ENCODE measurements at places on chromosomes 1 and 21.

DNA sequence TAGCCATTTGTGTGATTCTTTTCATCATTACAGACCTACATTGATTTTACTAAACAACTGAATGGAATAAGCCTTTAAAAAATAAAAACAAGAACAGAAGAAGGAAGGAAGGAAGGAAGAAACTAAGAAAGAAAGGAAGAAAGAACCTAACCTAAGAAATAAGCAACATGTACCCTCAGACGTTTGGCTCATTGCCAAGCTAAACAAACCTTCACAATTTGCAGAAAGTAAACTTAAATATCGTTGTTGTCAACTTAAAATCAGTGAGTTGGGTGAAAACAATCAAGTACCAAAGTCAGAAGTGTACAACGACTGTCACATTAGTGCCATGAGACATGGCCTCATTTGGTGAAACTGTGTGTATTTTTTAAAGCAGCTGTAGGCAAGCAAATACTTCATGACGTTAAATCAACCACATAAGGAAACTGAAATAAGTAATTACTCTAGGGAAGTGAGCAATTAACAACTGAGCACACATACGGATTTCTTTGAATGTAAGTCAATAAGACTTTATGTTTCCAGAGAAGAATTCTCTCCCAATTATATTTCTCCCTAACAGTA lies 313.1 kb upstream of the TMPRSS15 start:
- DNase-seq: no peak

DNA sequence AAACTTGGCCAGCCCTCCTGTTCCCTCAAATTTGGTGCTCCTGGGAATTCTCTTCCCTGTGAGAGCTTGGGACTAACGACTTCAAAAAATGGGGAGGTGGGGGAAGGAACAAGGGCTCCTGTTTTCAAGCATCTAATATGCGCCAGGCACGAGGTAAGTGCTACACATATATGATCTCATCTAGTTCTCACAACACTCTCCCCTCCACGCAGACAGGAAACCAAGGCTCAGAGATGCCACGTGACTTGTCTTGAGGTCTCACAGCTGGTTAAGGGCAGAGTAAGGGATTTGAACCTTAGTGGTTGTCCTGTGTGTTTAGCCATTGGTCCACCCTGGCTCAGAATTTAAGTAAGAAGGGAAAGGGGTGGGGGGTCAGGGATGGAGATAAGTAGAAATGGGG lies 125.9 kb downstream of the DMRTB1 start:
- DNase-seq: peak; percentile 90

DNA sequence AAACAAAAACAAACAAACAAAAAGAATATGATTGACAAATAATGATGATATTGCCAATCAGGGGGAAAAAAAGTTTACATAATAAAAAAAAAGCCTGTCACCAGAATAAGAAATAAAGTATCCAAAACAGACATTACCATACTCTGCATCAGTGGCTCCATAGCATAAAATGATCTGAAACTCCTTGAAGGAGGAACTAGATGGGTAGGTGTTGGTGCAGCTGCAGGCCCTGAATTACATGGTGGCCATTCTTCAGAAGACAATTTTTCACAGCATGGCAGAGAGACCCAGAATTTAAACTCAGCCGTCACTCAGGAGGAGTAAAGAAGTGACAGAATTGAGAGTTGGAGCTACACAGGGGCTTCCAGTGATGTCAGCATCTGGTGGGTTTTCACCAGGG lies 60.2 kb downstream of the GLUL start:
- DNase-seq: no peak

DNA sequence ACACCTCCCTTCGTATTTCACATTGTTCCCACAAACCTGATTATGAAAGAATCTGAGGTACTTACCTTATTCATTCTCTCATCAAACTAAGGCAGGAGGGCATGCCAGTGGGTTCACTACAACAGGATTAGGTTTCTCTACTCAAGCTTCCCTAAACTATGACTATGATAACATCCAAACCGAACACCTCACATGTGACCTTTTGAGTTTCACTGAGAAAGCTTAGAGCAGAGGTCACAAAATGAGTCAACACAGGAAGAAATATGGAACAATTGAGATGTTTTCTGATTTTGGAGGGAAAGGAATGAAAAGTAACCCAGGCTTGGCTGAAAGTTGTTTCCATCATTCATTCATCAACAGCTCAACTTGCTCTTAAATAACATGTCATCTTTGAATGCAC lies 24.1 kb downstream of the UBR4 start:
- no peak for DNase-seq

DNA sequence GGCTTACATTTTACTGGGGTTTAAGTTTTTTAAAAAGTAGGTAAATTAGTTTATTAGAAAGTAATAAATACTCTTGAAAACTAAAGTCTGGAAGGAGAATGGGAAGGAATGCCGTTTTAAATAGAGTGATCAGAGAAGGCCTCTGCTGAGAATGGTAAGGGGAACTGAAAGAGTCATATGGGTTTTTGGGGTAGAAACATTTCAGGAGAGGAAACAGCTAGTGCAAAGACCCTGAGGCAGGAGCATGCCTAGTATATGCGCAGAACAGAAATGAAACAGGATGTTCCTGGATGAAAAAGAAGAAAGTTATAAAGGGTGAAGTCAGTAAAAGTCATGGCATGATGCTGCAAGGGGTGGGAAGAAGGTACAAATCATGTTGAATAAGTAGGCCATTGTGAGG lies 38.9 kb downstream of the ZC3H11B start:
- DNase-seq: no peak

DNA sequence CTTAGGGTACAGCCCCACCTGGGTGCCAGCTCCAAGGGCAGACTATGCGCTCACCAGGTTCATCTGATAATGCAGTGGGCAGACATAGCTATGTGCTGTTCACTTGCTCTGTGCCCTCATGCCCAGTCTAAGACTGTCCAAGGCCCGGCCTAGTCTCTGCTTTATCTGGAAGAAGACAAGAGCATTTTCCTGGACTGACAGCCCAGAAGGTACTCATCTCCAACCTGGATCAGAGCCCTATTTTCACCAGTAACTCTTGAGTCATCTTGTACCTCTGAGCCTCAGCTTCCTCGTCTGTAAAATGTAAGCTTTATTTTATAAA lies 28.5 kb upstream of the LRRC8C start:
- no peak for DNase-seq

GRCh38 chr1:115668579-115668978 lies 26.8 kb downstream of the VANGL1 start:
- DNase-seq: peak; percentile 27

- DNase-seq: peak; percentile 100
These were observed 23.1 kb upstream of the TNFRSF1B start for GRCh38 chr1:12143631-12144155.

- DNase-seq: peak; percentile 58
These were observed 36.3 kb downstream of the EDN2 start for GRCh38 chr1:41447995-41448770.

DNA sequence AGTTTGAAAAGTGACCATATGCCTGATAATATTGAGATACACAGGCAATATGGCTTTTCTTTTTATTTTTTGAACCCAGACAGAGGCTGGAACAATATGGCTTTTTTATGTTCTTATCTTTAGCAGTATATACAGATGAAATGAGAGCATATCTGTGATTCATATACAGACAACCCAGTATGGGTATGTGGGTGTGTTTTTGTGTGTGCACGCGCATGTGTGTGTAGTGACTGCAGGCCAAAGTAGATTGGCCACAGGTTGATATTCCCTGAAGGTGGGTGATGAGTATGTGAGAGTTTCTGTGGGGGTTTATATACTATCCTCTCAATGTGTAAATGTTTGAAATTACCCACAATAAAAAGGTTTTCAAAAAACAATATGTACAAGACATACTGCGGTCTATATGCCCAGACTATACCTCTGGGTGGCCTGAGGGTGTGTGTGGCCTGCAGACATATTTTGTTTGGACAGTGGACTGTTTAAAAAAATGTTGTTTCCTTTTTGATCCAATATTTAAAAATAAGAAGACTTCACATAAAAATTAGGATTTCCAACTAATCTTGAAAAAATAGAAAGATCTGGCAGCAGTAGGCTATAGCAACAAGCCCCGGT lies 26.3 kb upstream of the TIAM1 start:
- DNase-seq: no peak

DNA sequence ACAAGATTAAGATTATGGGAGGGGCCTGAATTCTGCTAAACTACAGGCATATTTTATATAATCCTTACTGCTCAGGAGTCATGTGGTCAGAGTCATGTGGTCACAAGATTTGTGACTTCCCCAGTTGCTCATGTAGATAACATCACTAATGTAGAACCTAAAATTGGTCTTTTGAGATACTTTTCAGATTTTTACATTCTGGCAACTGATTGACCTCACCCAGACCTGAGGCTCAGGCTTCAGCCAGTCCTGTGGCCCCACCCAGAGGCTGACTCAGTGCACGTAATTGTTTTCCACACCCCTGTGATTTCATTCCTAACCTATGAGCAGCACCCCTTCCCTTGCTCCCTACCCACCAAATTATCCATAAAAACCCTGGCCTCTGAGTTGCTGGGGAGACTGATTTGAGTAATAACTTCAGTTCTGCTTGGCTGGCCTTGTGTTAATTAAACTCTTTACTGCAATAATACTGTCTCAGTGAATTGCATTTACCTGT lies 41.7 kb upstream of the ZNF326 start:
- DNase-seq: peak; percentile 75

DNA sequence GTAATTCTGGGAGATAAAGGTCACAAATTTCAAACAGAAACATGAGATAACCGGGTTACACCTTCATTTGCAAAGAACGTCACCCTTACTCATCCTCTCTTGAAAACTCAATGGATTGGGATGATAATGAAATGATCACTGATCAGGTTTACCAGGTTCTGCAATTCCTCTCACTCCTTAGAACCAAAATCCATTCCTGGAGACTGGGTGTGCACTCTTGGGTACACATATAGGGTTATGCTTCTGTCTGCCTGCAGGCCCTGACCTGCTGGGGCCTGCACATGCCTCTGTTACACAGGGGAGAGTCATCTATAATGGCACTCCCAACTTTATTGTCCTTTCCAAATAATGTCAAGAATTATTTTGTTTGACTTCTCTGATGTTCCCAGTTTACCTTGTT lies 8.3 kb downstream of the SUSD4 start:
- DNase-seq: no peak

GRCh38 chr1:226725897-226726267 lies 13.2 kb downstream of the ITPKB start:
- no peak for DNase-seq

DNA sequence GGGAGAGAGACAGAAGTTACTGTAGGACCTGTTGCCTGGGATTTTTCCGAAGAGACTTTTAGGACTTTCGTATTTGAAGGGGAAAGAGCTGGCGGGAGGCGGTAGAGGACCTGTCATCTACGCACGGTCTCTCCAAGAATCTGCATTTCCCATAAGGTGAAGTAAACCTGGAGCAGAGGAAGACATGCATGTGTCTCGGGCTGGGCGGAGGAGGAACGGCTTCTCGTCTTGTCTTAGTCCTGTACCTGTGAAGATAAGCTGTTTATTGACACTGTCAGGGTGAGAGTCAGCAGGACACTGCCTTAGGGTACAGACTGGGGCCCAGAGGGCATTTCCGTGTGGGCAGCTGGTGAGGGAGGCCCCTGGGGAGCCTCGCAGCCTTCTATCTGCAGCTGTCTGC lies 123.4 kb upstream of the COL6A1 start:
- no peak for DNase-seq
